ENCODE measurements at places on chromosomes 12 and 14.

GRCh38 chr12:29901585-29901984 is 117.8 kb upstream of the TMTC1 start:
- no peak for DNase-seq

DNA sequence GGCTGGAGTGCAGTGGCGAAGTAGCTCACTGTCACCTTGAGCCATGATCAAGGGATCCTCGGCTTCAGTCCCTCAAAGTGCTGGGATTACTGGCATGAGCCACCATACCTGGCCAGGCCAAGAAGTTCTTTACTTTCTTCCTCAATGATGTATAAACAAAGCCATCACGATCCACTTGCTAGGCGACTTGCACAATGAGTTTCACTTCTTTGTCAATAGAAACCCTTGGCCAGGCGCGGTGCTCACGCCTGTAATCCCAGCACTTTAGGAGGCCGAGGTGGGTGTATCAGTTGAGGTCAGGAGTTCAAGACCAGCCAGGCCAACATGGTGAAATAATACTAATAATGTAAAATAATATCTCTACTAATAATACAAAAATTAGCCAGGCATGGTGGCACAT is 14.4 kb upstream of the SPSB2 start:
- DNase-seq: no peak

DNA sequence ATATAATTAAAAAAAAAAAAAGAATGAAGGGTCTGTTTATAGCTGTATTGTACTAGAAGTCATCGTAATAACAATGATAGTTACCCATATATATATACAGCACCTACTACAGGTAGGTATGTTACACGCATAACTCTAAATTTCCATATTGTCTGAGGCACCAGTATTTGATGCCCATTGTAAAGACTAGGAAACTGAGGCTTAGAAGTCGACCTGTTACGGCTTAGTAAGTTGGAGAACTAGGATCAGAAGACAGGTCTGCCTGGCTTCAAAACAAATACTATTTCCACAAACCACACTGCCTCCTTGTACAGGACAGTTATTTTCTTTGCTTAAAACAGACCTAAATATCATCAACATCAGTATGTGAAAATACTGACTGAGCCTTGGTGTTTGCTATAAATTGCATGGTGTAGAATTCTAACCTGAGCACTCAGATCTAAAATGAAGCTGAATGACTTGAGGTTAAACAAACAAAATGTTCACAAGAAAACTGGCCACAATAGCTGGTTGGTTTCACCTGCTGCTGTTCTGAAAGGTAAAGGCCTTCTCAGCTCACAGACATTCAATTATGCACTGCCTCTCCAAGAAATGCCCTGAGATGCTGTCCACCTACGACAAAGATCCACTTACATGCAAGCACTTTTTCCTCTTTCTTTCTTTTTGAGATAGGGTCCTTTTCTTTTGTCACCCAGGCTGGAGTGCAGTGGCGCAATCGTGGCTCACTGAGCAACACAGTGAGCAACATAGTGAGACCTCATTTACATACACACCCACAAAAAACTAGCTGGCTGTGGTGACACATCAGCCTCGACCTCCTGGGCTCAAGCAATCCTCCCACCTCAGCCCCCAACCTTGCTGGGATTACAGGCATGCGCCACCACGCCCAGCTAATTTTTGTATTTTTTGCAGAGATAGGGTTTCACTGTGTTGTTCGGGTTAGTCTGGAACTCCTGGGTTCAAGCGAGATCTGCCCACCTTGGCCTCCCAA is 35.7 kb downstream of the SSH1 start:
- DNase-seq: no peak

DNA sequence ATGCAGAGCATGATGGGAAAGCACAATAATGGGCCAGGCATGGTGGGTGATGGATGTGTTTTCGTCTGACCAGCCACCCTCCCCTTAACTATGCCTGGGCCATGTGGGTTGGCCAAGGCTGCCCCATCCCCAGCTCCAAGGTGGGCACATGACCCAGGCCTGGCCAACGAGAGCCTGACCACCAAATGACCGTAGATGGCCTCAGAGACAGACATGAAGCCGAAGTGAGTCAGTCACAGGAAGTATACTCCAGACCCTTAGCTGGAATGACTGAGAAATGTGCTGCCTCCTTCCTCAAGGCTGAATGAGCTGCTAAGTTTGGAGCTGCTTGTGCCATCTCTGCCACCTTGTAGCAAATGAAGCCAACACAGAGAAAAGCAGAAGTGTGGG is 233.6 kb downstream of the BCL11B start:
- no peak for DNase-seq

Measured in NCI-H1930 (cell line).